ENCODE measurements at places on chromosomes 7 and 10.

GRCh38 chr7:45131891-45132290 lies 20.4 kb upstream of the TBRG4 start:
- no peaks in the 10 kb centered on the region for H3K4me1 ChIP-seq
- no peak overlapping the region for H3K4me3 ChIP-seq
- no peak for DNase-seq
- peaks cover 8% of the 10 kb centered on the region for H3K27me3 ChIP-seq
- H3K36me3 ChIP-seq: no peaks in the 10 kb centered on the region
- no peak overlapping the region for H3K27ac ChIP-seq

- no peak overlapping the region for H3K4me3 ChIP-seq
- no peak for DNase-seq
- H3K4me1 ChIP-seq: peaks cover 4% of the 10 kb centered on the region
- H3K27me3 ChIP-seq: peaks cover 2% of the 10 kb centered on the region
- no peak overlapping the region for H3K27ac ChIP-seq
- no peaks in the 10 kb centered on the region for H3K36me3 ChIP-seq
These were observed 4.4 kb upstream of the PPP2R2D start for GRCh38 chr10:131896403-131896802.

DNA sequence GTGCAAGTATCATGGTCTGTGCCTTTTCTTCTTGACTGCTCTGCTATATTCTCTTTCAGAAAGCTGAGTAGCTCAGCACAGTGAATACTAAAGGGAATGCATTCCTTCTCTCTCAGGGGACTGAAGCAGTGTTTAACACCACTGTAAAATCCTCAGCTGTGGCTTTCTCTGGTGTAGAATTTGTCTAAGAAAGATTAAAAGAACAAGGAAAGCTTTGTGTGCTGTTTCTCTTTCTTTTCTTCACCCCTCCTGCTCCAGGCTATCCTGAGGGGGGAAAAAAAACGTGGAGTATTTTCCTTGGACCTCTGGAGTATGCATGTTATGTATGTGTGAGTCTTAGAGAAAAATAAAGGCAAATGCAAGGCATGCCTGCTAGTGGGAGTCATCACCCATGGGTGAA lies 383.9 kb downstream of the AUTS2 start:
- no peaks in the 10 kb centered on the region for H3K27me3 ChIP-seq
- no peak overlapping the region for H3K4me3 ChIP-seq
- no peak overlapping the region for H3K27ac ChIP-seq
- no peaks in the 10 kb centered on the region for H3K36me3 ChIP-seq
- no peak for DNase-seq

- peak overlapping the region; percentile 76 for H3K27ac ChIP-seq
- no peaks in the 10 kb centered on the region for H3K27me3 ChIP-seq
- no peaks in the 10 kb centered on the region for H3K36me3 ChIP-seq
- no peak for DNase-seq
- peaks cover 7% of the 10 kb centered on the region for H3K4me1 ChIP-seq
These were observed 5.9 kb downstream of the DIP2C start for GRCh38 chr10:683448-684071.

GRCh38 chr10:57661206-57661605 lies 606.5 kb downstream of the IPMK start:
- no peak for DNase-seq
- H3K27ac ChIP-seq: no peak overlapping the region
- no peak overlapping the region for H3K4me3 ChIP-seq
- no peaks in the 10 kb centered on the region for H3K27me3 ChIP-seq

DNA sequence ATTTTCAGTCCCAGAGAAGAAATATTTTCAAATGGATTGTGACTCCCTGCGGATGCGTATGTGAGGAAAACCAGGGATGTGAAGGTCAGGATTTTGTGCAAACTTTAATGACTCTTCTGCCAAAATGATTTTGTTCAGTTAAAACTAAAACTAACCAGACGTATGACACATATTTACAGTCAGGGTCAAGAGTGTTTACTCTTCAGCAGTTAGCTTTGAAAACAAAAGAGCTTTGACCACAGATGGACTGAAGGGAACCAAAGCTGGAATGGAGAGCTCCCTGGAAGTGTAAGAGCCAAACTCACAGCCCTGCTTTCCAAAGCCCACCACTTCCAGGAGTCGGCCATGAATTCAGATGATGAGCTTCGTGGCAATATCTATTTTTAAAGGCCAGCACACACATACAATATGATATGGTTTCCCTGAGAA lies 15.5 kb downstream of the SVIL start:
- H3K36me3 ChIP-seq: no peaks in the 10 kb centered on the region
- H3K4me3 ChIP-seq: peak overlapping the region; percentile 1
- DNase-seq: no peak
- peak overlapping the region; percentile 50 for H3K27ac ChIP-seq
- peaks cover 42% of the 10 kb centered on the region for H3K4me1 ChIP-seq

- no peaks in the 10 kb centered on the region for H3K36me3 ChIP-seq
- H3K27me3 ChIP-seq: no peaks in the 10 kb centered on the region
- DNase-seq: no peak
- peaks cover 19% of the 10 kb centered on the region for H3K4me1 ChIP-seq
- no peak overlapping the region for H3K4me3 ChIP-seq
- peak overlapping the region; percentile 58 for H3K27ac ChIP-seq
These were observed 477.1 kb downstream of the RPS24 start for GRCh38 chr10:78510566-78511323.

- no peaks in the 10 kb centered on the region for H3K27me3 ChIP-seq
- no peaks in the 10 kb centered on the region for H3K4me1 ChIP-seq
- H3K36me3 ChIP-seq: no peaks in the 10 kb centered on the region
These were observed 60.5 kb downstream of the SORBS1 start for GRCh38 chr10:95500649-95501048.

GRCh38 chr7:139728203-139728602 lies 49.6 kb downstream of the HIPK2 start:
- DNase-seq: no peak
- H3K4me3 ChIP-seq: no peak overlapping the region
- H3K4me1 ChIP-seq: peaks cover 40% of the 10 kb centered on the region
- no peaks in the 10 kb centered on the region for H3K36me3 ChIP-seq
- H3K27me3 ChIP-seq: no peaks in the 10 kb centered on the region
- H3K27ac ChIP-seq: no peak overlapping the region

GRCh38 chr7:50436133-50436806 lies 13.9 kb downstream of the FIGNL1 start:
- no peak for DNase-seq
- H3K4me1 ChIP-seq: no peaks in the 10 kb centered on the region
- H3K27ac ChIP-seq: no peak overlapping the region
- H3K36me3 ChIP-seq: no peaks in the 10 kb centered on the region
- H3K4me3 ChIP-seq: no peak overlapping the region

DNA sequence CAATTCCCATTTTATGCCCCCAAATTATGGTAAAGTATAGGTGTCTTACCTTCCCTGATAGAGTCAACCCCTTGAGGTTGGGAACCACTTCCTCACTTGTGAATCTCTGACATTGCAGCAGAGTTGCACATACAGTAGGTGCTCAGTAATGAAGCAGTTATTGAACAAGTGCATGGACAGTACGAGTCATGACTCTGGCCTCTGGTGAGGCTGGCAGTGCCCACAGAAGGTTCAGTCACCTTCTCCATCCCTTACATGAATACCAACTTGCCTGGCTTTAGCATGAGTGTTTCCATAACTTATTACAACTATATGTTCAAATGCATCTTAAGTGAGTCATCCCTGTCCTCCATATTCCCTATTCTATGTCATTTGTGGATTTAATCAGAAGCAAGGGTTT lies 340.0 kb downstream of the ELMO1 start:
- H3K36me3 ChIP-seq: no peaks in the 10 kb centered on the region
- H3K27me3 ChIP-seq: no peaks in the 10 kb centered on the region
- H3K27ac ChIP-seq: no peak overlapping the region
- no peak overlapping the region for H3K4me3 ChIP-seq

- no peak overlapping the region for H3K4me3 ChIP-seq
- H3K27ac ChIP-seq: no peak overlapping the region
- no peak for DNase-seq
- H3K36me3 ChIP-seq: no peaks in the 10 kb centered on the region
- no peaks in the 10 kb centered on the region for H3K27me3 ChIP-seq
- peaks cover 3% of the 10 kb centered on the region for H3K4me1 ChIP-seq
These were observed 151.6 kb downstream of the KIAA1217 start for GRCh38 chr10:24360282-24361127.

- no peaks in the 10 kb centered on the region for H3K36me3 ChIP-seq
- no peak overlapping the region for H3K27ac ChIP-seq
- H3K4me1 ChIP-seq: peaks cover 29% of the 10 kb centered on the region
- no peaks in the 10 kb centered on the region for H3K27me3 ChIP-seq
- no peak for DNase-seq
These were observed 70.2 kb upstream of the PODXL start for GRCh38 chr7:131626643-131627042.

DNA sequence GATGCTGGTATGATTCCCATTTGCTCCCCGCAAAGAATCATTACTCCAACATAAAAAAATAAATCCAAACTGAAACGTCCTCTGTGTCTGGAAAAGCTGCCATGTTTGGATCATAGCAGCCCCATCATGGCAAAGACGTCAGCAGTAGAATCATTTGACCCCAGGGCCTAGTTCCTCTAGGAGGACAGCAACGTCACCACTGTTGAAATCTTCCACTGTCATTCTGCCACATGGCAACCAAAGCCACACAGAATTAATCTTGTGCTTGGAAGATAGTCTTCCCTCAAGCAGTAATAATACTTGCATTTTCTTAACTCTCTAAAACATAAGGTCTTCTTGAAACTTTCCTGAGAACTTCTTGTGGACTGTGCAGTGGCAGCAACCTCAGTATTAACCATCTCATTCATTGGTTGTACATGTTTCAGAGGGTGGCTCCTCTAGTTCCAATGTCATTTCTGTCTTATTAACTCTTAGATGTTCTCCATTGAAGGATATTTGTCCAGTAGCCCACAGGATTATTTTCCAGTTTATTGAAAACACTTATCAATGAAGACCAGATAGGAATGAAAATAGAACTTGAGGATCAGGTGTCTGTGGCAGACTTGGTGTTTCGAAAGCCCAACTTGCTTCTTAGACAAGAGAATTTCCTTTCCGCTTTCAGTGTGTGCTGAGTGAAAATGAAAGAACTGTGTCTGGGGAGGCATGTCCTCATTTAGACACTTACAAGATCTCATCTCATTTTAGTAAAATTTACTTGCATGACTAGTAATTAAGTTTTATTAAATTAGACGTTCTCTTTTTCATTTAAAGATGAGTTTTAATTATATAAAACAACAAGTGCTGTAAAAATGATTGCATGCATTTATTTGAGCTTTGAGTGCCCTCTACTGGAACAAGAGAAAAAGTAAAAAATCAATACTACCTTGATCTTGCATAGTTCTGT lies 28.9 kb upstream of the INHBA start:
- no peak for DNase-seq
- no peak overlapping the region for H3K4me3 ChIP-seq
- no peak overlapping the region for H3K27ac ChIP-seq
- H3K36me3 ChIP-seq: no peaks in the 10 kb centered on the region
- no peaks in the 10 kb centered on the region for H3K27me3 ChIP-seq

DNA sequence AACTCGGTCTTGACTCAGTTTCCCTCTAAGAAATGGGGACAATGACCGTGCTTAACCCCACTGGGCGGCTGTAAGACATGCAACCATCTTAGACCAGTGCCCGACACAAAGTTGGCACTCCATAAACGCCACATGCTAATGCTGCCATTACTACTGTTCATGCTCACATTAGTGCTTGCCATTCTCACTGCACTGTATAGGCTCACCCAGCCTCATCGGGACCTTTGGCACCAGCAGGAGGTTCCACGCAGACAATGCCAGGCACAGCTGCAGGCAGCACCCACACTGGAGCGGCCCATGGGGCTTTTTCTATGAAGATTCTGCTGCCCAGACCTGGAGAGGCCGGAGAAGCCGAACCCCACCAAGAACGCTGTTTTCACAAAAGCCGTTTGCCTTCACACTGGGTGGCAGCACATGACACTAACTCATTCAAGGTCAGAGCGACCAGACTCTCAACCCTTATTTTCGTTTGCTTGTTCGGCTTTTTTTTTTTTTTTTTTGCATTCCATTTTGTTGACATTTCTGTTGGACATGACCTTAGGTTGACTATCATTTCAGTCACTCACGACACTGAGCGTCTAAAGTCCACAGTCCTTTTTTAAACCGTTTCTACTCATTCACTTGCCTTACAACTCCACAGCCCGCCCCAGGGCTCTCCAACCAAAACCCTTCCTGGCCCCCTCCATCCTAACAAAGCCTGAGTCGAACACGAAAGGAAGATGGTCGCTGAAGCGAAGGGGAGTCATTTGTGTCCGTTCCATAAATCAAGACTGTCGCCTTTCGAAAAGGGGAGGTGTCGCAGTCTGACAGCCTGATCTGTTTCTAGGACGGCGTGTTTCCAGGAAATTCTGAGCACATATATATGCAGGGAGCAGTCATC lies 124.4 kb upstream of the RNF32 start:
- no peak for DNase-seq
- H3K4me3 ChIP-seq: no peak overlapping the region
- H3K27ac ChIP-seq: no peak overlapping the region
- no peaks in the 10 kb centered on the region for H3K4me1 ChIP-seq
- no peaks in the 10 kb centered on the region for H3K27me3 ChIP-seq
- H3K36me3 ChIP-seq: no peaks in the 10 kb centered on the region

- no peaks in the 10 kb centered on the region for H3K36me3 ChIP-seq
- H3K4me3 ChIP-seq: no peak overlapping the region
- no peak overlapping the region for H3K27ac ChIP-seq
- no peak for DNase-seq
- no peaks in the 10 kb centered on the region for H3K27me3 ChIP-seq
These were observed 146.5 kb upstream of the WNT16 start for GRCh38 chr7:121182281-121182680.

GRCh38 chr10:30134171-30134945 lies 75.0 kb upstream of the JCAD start:
- no peak for DNase-seq
- H3K4me1 ChIP-seq: no peaks in the 10 kb centered on the region
- H3K27ac ChIP-seq: no peak overlapping the region
- H3K4me3 ChIP-seq: no peak overlapping the region
- no peaks in the 10 kb centered on the region for H3K36me3 ChIP-seq
